Stimulated activated CD4-positive, alpha-beta T cell treated with anti-CD3 and anti-CD28 coated beads, TNF-alpha, amount 100 ng/mL, for 1 hour (primary cell): ENCODE measurements at places on chromosomes 1 and 21.

GRCh38 chr1:112881742-112882127 is 74.3 kb downstream of the SLC16A1 start:
- no peak for DNase-seq

GRCh38 chr1:212955961-212956620 is 5.8 kb downstream of the VASH2 start:
- DNase-seq, result no peak

DNA sequence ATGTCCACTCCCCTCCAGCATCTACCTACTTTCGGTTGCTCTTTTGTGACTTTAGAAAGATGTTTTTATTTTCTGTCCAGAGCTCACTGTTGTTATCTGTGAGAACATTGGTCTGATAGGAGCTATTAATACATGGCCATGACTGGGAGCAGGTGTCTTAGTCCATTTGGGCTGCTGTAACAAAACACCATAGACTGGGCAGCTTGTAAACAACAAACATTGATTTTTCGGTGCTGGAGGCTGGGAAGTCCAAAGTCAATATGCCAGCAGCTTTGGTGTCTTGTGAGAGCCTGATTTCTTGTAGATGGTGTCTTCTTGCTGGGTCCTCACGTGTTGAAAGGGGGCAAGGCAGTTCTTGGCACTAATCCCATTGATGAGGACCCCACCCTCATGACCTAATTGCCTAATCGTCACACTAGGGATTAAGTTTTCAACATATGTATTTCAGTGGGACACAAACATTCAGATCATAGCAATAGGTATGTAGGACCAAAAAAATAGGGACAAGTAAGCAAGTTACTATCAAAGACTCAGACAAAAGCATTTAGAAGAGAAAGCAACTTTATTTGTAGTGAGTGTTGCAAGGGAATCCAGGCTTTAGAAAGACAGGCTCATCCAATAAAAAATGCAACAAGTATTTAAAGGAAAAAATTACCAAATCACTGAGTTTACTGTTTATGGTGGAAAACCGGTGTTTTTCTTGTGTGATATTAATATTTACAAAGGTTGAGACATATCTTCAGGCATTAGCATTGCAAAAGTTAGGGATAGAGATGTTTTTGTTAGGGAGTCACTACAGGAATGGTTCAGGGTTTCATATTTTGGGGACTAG is 55.2 kb upstream of the WDR26 start:
- DNase-seq, result no peak

- no peak for DNase-seq
These were observed 19.1 kb upstream of the QSOX1 start for GRCh38 chr1:180135535-180135934.

DNA sequence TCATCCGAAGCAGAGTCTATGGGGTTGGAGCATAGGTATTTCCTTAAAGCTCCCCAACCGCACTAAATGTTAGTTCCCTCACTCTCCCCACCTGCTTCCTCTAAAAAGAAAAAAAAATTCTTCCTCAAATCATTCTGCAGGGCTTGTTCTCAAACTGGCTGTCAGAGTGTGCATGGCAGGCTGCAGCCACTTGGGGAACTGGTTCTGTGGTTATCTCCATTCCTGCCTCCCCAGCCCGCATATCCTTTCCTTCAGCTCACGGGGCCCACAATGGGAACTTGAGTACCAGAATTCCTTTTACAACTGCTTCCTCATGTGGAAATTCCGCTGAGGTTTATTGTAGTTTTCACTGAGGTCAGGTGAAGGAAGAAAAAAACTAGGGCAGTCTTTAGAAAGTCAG is 159.2 kb downstream of the PIGK start:
- no peak for DNase-seq

DNA sequence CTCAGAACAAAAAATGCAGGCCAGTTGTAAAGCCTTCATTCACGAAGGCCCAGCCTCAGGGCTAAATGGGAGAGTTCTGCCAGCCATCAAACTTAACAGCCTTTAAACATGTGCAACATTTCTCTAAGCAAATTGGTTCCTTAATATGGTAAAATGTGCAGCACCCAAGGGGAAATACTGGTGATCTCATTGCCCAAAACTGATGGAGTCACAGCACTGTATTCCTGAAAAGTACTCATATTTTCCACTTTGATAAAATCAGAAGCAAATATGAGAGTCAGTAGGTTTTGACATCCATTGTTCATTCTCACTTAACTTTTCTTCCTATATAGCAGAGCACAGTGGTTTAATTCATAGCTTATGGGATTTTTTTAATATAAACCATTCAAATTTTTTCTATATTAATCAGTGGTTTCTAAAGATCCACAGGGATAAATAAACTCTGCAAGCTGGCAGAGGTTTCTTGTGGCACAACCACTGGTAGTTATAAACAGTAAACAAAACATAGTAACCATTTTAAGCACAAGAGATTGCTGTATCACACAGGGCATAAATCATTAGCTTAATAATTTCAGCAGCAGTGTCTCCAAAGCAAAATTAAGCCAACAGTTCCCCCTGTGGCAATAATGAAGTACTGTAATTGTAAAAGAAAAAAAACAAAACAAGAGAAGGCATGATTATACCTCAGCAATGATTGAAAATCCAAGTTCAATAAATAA is 106.9 kb upstream of the LYPLAL1 start:
- no peak for DNase-seq

- DNase-seq, result no peak
These were observed 126.3 kb upstream of the DPYD start for GRCh38 chr1:98047171-98047570.

DNA sequence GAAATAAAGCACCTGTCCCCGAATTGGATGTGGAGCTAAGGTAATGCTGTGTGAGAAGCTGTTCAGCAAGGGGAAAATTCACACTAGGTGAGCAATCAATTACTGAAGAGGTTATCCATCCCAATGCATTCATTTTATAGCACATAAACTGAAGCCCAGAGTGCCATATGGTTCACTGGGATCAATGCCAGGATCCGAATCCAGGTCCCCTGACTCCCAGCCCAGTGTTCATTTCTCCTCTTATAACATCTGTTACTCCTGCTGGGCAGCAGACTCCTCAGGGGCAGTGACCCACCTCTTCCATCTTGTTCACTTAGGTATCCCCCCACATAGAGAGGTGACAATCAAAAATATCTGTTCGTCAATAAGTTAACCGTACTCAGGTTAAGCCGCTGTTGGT is 13.2 kb upstream of the SEC16B start:
- DNase-seq, result no peak

GRCh38 chr1:232951180-232951579 is 769 bp downstream of the NTPCR start:
- DNase-seq, result no peak

- DNase-seq, result no peak
These were observed 685 bp upstream of the VAMP4 start for GRCh38 chr1:171742577-171742922.

- DNase-seq, result no peak
These were observed 7.5 kb downstream of the CD55 start for GRCh38 chr1:207328908-207329440.

- no peak for DNase-seq
These were observed 12.5 kb downstream of the NPHP4 start for GRCh38 chr1:5979536-5980313.

GRCh38 chr1:35797380-35797779 is 10.4 kb upstream of the AGO4 start:
- no peak for DNase-seq

DNA sequence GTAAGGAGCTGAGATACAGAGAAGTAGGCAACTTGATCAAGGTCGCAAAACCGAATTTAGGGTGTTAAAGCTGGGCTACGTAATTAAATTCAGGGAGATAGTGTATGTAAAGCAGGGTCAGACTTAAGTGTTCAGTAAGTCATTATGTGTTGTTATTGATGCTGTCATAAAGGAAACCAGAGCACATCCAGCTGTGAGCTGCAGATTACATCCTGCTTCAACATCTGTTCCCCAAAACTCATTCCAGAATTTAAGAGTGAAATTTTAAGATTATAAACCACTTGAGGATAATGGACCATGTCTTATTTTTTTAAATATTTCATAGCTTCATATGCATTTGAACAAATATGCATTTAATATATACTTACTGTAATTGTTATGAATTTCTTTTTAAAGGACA is 49.7 kb downstream of the IVNS1ABP start:
- DNase-seq, result no peak

- DNase-seq, result no peak
These were observed 609.1 kb downstream of the PTPRC start for GRCh38 chr1:199247891-199248290.

DNA sequence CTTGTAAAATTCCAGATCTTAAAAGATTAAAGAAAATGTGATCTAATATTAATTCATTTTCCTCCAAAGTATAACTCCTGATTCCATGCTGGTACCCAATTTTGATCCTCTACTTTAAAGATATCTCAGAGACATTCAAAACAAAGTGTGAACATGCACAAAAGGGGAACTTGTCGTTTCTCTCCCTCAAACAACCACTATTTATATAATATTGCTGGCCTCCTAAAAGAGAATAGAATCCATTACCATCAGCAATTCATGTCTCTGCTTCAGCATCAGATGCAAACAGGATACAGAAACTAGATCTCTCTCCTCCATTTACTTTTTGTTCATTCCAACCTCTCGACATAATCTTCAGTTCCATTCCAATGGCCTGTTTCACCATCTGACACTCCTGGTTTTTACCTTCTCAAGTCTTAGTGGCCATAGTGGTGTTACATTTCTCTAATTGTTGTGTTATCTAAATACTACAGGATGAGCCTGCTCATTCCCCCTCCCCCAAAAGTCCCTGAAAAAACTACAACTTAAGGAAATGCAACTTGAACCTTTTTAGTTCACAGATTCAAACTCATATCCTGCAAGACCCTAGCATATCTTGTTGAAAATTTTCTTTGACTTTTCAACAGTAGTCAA is 4.1 kb downstream of the NRIP1 start:
- DNase-seq, result no peak

DNA sequence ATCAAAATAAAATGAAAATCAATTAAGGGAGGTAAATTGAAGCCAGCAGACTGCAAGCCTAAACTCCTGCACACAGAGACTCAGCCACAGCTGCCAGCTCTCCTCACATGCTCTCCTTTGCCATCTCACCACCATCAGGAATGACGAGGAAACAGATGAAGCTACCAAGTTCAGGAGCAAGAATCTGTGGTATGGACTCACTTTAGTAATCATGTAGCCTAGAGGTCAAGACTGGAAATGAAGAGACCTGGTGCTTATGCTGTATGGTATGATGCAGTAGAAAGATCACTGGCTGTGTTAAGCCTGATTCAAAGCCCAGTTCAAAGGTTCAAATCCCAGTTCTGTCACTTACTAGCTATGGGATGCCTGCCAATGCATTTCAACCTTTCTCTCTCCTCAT is 78.9 kb upstream of the CAMK1G start:
- no peak for DNase-seq

DNA sequence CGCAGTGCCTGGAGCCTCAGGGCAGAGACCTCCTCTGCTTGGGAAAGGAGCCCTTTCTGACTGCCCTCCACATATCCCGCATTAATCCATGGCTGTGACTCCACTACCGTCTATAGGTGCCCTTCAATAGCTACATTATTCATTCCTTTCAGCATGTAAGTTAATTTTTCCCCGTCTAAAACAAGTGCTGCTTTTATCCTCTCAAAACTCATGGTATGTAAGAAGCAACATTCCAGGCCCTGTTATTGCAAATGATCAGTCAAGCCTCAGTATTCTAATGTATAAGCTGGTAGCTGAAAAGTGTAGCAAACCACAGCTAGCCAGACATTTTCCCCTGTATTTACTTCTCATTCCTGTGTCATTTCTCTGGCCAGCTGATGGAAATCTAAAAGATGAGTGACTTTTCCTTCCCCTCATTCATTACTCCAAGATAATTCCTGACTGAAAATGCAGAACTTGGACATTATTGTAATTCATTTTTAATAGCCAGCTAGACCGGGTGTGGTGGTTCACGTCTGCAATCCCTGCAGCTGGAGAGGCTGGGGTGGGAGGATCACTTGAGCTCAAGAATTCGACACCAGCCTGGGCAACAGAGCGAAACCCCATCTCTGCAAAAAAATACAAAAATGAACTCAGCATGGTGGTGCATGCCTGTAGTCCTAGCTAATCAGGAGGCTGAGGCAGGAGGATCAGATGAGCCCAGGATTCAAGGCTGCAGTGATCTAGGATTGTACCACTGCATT is 88.5 kb upstream of the SOD1 start:
- DNase-seq, result no peak
